LHCN-M2 (cell line): ENCODE measurements at places on chromosomes 7 and 10.
A peak's percentile ranks its signal among the peaks of the same experiment; 100 is the strongest.

GRCh38 chr7:46784732-46785131 is 797.2 kb downstream of the TNS3 start:
- peak; percentile 85 for DNase-seq

- DNase-seq = no peak
Observed at GRCh38 chr10:116696919-116697318, 45.4 kb downstream of the HSPA12A start.

- no peak for DNase-seq
Observed at GRCh38 chr7:74674166-74674565, 16.6 kb downstream of the GTF2I start.

DNA sequence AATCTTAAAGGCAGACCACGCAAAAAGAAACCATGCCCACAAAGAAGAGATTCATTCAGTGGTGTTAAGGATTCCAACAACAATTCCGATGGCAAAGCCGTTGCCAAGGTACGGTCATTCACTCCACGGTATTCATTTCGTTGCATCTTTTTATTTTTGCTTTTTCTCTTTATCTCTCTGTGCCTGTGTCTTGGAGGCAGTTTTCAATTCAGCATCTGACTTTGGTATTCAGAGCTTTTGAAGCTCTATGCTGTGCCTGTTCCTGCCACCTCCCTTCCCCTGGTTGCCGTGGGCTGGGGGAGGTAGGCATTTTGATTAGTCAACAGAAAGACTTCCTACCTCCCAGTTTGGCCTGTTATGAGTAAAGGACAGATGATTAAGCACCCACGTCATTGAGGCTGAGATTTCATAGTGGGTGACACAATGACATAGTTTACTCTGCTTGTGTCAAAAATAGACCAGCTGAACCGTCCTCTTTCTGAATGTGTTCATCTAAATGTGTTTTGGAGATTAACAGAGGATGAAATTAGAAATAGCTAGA is 149.5 kb downstream of the ARID5B start:
- DNase-seq = peak; percentile 92
